Stimulated activated CD4-positive, alpha-beta T cell treated with anti-CD3 and anti-CD28 coated beads, Interleukin-12 subunit alpha, Interleukin-12 subunit beta, amount 100 ng/mL, for 24 hours (primary cell): ENCODE measurements at places on chromosomes 5 and 9.

DNA sequence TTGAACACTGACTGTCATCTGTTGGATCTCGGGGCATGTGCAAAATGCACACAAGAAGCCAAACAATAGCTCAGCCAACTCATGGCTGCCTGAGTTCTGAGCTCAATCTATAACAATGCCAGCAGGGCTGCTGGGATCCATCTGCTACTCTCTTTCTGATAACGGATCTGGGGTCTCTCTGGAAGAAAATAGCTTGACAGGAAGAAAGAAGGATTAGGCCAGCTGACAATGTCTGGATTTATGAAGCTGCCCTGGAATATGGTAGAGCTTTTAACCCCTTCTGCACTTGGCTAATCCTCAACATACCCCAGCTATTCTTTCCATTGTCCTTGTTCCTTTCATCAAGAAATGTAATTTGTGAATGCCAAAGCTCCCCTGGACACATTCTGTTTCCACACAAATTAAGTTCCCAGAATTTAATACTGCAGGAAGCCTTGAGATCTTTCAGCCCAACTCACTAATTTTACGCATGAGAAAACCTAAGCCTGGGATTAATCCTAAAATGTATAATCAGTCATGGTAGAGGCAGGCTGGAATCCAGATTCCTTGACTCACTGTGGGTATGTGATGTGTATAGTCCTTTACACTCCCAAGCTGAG is 62.7 kb upstream of the PCA3 start:
- no peak for DNase-seq

- DNase-seq = no peak
Measured at GRCh38 chr5:91164424-91164823, 218.7 kb downstream of the ARRDC3 start.

DNA sequence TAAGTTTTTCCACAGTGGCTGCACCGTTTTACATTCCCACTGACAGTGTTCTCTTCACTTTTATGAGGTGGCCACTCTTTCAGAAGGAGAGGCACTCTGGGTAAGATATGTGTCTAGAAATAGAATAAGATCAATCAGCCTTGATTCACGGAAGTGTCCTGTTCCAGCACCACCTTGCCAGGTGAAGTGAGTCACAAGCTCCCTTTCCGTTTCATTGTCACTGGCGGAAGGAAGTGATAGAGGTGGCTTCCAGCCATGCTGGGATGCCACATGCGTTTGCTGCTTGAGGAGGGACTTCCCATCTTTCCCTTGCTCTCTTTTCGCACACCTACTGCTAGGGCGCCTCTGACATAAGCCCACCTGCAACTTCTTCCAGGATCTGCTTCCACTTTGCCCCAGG is 217.1 kb downstream of the PIK3R1 start:
- no peak for DNase-seq

- no peak for DNase-seq
Measured at GRCh38 chr5:32003981-32004380, 170.1 kb downstream of the GOLPH3 start.

- DNase-seq = no peak
Measured at GRCh38 chr5:56450766-56451165, 217.6 kb upstream of the ANKRD55 start.

- DNase-seq = no peak
Measured at GRCh38 chr5:125408448-125409233, 662.2 kb upstream of the ZNF608 start.

DNA sequence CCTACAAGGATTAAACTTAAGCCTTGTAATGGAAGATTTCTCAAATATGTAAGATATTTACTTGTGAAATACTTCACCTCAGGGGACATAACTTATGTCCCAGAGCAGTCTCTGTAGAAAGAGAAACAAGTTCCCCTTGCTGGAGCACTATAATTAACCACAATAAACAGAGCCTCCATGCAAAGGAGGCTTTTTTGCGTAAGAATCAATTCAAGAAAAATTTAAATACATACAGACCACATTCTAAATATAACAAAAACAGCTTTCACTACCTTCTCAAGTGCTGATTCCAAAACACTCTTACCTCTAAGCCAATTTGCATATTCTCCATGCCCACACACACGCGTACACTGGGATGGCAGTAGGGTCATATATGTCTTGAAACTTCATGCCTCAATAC is 30.7 kb upstream of the CCNB1 start:
- no peak for DNase-seq

DNA sequence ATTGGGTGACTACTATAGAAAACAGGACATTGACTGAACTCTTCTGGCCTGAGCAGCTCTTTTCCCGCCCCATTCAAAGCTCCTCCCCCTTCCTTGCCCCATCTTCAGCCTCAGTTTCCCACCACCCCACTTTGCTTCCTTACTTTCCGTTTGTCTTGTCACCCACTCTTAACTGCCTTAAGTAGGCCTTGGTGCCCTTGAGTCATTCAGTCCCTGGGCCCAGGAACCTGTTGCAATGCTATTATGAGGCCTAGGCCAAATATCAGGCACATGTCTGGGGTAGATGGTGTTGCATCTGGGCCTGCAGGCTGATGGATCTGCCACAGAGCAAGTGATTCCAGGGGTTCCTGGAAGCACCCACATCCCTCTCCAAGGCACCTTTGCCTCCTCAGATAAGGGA is 17.7 kb upstream of the GALNT10 start:
- DNase-seq = no peak

DNA sequence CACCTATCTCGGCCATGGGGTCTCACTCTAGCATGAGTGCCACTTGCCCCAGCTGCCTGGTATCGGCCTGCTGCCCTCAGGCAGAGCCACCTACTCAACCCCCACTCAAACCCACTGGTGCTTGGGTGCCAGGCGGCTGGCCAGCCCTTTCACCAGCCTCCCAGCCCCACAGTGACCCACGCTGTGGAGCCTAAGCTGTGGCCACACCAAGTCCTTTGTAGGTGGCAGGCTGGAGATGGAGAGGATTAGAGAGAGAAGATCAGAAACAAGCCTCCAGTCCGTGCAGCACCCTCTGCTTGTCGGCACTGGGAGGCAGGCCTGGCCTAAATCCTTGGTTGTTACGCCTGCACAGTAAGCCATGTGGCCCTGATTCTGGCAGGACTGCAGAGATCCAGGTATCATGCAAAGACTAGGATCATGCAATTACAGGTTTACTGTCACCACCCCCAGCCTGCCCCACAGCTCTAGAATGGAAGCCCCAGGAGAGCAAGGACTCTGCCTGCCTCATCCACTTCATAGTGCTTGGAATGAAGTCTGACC is 171.7 kb downstream of the COL23A1 start:
- no peak for DNase-seq
